BJ (cell line): ENCODE measurements at places on chromosomes 4 and X. TPM values are rescaled to one million over a fixed set of nuclear protein-coding genes. Genes with fewer than 3 reads are reported as not detected.

Gene GPRASP1
- 0.60 and 1.2 TPM in 2 replicates for polyA plus RNA-seq

DNA sequence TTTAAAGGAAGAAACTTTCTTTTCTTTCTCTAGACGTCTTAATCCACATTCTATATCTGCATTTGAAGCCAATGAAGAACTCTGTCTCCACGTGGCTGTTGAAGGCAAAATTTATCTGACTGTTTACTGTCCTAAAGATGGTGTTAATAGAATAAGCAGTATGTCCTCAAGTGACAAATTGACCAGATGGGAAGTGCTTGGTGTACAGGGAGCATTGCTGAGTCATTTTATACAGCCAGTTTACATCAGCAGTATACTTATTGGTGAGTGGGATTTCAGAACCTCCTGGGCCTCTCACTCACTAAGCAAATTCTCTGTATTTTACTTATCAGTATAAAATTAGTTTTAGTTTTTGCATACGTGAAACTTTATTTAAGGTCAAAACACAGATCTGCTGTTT is 33.7 kb downstream of the ADAD1 start:
- peak; percentile 1 for DNase-seq

DNA sequence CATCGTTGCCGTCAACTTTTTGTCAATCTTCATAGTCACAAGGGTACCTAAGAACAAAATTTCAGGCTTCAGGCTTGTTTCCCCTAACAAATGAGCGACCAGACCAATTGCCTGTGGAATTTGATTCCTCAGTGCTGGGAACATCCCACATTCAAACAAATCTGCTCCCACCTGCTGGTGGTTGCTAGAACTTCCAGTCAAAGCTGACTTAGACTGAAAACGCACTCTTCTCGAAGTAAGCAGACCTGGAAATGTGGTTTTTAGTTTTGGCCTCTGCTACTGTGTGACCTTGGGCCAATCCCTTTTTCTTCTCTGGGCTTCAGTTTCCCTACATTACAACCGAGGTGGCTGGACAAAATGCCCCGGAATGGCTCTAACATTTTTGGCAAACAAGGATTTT is 1.8 kb upstream of the GABRQ start:
- DNase-seq = no peak

- no peak for DNase-seq
These were observed 2.5 kb upstream of the HTRA3 start for GRCh38 chr4:8267077-8267476.

- DNase-seq = no peak
These were observed 14.7 kb downstream of the CNOT6L start for GRCh38 chr4:77804471-77804870.

DNA sequence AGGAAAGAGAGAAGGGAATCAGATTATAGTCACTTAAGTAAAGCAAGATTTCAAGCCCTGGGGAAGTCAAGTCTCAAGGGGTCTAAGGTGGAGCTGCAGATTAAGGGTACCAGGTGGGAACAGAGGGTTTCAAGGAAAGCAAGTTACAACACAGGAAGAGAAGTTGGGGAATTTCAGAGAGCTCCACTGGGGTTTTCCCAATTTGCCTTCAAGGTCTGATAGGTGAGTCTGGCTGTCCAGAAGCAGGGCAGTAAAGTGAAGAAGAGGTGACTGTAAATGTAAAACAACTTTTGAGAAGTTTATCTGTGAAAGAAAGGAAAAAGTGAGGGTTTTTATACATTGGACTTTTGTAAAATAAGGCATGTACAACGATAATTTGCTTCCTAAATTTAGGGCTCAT is 37.1 kb upstream of the TRPC3 start:
- DNase-seq = no peak

- DNase-seq = no peak
These were observed 23.7 kb upstream of the LRAT start for GRCh38 chr4:154720123-154720522.

- DNase-seq = no peak
These were observed 14.9 kb upstream of the PPEF1 start for GRCh38 chrX:18692541-18692940.
